ENCODE measurements at places on chromosomes 4 and X.

- DNase-seq: no peak
Measured at GRCh38 chrX:135944486-135944885, 29.3 kb downstream of the MMGT1 start.

DNA sequence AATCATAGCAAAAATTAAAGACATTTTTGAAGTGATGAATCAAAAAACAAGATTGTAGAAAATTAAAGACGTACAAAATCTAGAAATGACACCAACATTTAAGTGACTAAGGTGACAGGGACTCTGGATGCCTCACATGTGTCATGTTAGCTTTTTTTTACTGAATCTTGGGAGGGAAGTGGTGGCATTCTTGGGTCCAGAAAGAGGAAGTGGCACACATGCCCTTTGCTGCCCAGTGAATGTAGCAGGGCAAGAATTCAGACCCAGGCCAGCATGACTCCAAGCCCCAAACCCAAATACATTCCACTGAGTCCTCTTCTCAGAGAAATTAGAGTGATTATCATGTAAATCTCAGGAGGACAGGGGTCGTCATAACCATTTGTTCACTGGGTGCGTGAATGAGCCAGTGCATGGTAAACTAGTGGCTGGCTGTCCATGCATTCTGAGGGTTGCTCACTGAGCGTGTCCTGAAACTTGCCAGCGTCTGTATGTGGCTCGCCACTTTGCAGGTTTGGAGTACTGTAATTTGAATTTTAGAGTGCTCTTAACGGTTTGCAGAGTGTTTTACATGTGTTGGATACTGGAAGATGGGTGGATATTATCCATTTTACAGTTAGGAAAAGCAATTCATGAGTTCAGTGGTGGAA is 55.4 kb upstream of the TBC1D14 start:
- DNase-seq: no peak

- DNase-seq: peak; percentile 62
Measured at GRCh38 chr4:183960962-183961541, 55.9 kb downstream of the STOX2 start.

GRCh38 chr4:52848254-52848653 is 13.9 kb upstream of the RASL11B start:
- no peak for DNase-seq

- DNase-seq: peak; percentile 50
Measured at GRCh38 chrX:77446908-77447652, at the start of gene FGF16. Gene FGF16 (plus strand): TSS chrX:77447389. CDS start chrX:77447675, 286 bp downstream.

- peak; percentile 18 for DNase-seq
Measured at GRCh38 chrX:73668779-73669178, 105.8 kb downstream of the CHIC1 start.

DNA sequence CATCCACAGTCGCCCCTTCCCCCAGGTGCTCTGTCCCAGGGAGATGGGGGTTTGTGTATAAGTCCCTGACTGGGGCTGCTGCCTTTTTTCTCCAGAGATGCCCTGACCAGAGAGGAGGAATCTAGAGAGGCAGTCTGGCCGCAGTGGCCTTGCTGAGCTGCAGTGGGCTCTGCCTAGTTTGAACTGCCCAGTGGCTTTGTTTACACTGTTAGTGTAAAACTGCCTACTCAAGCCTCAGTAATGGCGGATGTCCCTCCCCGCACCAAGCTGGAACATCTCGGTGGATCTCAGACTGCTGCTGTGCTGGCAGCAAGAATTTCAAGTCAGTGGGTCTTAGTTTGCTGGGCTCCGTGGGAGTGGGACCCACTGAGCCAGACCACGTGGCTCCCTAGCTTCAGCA is 102.6 kb upstream of the GIMD1 start:
- no peak for DNase-seq

GRCh38 chr4:7043284-7044136 is at the start of gene TADA2B:
Gene TADA2B (plus strand): TSS chr4:7043372. CDS start chr4:7043580, 208 bp downstream.
- peak; percentile 60 for DNase-seq

DNA sequence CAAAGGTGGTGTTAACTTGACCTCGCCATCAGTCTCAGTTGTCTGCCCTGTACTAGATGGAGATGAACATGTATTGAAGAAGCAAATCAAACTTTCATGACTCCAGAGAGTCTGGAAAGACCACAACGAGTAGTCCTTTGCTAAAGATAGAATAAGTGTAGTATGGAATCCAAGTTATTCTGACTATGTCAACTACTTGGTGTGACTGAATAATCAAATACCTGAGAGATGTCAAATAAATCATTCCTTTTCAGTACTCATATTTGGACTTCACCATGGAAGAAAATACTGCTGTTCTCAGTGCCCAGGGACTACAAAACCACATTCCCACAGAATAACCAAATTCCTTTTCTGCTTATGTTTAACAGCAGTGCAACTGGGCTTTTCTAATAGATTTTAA is 161.2 kb upstream of the SPRY1 start:
- no peak for DNase-seq

- DNase-seq: peak; percentile 28
Measured at GRCh38 chrX:103697687-103698086, 11.2 kb upstream of the MORF4L2 start.

GRCh38 chrX:1443496-1444075 is 9.1 kb downstream of the ASMTL start:
- no peak for DNase-seq
